Stimulated activated CD8-positive, alpha-beta memory T cell treated with anti-CD3 and anti-CD28 coated beads, Interleukin-4, amount 100 ng/mL, for 4 hours (primary cell): ENCODE measurements at places on chromosomes 12 and 14.

DNA sequence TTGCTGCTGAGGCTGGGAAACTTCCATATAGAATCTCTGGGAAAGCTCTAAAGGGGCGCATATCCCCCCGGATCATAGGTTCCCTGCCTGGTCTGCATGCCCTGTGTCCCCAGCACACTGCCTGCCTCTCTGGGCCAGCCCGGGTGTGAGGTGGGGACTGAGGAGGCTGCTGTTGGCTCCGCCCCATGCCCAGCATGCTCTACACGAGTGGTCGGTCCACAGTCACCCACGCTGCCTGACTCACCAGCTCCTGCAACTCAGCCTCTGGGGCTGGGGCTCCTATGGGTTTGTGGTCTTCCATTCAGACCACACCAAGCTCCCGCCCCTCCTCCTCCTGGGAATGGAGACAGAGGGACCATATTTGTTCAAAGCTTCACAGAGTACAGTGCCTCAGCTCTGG is 88.5 kb upstream of the ANO2 start:
- no peak for DNase-seq

GRCh38 chr12:121933522-121934308 is 15.3 kb downstream of the CFAP251 start:
- no peak for DNase-seq

DNA sequence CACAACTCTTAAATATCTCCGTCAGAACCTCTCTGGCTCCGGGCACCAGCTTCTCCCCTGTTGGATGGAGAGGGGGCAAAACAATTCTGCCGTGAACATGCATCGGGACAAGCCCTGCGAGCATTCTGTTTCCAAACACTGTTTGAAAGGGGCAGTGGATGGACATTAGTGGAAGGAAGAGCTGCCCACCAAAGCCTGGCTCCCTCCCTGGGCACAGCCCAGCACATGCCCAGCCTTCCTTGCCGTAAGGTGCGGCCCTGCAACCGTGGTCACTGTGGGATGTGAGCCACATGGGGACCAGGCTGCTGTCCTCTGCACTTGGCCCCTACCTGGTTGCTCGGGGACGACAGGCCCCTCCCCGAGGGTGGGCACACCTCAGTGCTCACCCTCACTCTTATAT is 54.0 kb downstream of the TRAFD1 start:
- DNase-seq: no peak

DNA sequence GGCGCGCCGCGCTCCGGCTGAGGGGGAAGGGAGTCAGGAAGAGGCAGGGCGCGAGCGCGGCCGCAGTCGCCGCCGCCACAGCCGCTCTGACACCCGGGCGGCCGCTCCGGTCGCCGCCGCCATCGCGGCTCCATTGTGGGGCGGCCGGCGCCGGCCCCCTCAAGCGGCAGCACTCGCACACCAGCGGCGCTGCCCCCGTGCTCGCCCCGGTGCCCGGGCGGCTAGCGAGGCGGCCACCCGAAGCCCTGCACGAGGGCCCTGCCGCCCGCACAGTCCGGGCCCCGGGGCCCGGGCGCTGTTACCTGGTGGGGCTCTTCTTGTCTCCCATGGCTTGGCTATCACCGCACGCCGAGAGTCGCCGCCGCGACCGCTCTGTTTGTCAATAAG is 202 bp downstream of the YAF2 start:
- DNase-seq: no peak

- DNase-seq: no peak
These were observed 27.0 kb downstream of the LRTM2 start for GRCh38 chr12:1847411-1847810.

DNA sequence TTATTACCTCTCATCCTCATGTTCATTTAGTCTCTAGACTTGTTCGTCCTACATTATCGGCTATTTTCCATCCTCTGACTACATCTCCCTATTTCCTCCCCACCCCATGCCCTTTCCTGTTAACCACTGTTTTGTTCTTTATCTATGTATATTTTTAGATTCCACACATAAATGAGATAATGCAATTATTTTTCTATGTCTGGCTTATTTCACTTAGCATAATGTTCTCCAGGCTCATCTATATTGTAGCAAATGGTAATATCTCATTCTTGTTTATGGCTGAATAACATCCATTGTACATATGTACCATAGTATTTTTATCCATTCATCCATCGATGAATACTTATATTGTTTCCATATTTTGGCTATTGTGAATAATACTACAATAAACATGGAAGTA is 84.6 kb upstream of the PTPRR start:
- no peak for DNase-seq

GRCh38 chr14:37745657-37746056 is 150.2 kb downstream of the TTC6 start:
- no peak for DNase-seq

GRCh38 chr12:32501835-32502333 is 102.5 kb downstream of the FGD4 start:
- DNase-seq: no peak

- no peak for DNase-seq
These were observed 6.4 kb downstream of the NFKBIA start for GRCh38 chr14:35398071-35398584.

DNA sequence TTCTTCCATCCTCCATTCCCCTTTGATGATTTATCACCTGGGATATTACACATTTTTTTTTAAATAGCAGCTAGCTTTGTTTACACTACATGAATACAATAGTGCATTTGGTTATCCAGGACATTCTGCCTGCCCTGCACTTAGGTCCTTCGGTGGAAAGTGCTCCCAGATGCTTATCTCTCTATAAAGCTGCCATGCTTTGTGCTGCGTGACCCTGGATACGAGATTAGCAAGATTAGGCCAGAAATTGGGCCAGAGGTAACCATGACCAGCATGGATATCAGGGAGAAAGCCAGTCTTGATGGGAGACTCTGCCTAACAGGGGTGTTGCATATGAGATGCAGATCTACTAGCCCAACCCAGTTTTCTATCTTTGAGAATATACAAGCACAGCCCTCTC is 12.1 kb upstream of the KRT83 start:
- DNase-seq: no peak

DNA sequence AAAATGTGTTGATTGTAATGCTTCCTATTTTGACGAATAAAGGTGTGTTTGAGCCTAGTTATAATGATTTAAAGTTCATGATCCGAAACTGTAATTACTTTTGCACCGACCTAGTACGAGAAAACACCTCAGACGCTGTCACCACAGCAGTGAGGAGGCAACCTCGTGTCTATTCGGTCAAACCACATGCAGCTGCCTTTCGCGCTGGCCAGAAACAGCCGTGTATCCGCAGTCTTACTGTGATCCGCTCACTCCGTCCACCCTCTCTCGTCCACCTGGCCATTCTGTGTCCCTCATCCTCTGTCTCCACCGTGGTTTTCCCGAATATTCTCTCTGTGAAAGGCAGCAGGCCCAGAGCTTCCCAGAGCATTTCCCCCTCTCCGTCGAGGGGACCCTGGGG is 67.1 kb downstream of the NOC4L start:
- DNase-seq: no peak

DNA sequence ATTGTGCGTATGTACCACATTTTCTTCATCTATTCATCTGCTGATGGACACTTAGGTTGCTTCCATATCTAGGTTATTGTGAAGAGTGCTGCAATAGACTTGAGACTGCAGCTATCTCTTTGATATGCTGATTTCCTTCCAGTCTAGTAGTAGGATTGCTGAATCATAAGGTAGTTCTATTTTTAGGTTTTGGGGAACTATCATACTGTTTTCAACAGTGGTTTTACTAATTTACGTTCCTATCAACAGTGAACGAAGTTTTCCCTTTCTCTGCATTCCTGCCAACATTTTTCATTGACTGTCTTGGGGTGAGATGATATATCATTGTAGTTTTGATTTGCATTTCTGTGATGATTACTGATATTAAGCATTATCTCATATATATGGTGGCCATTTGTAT is 482.2 kb downstream of the SLC16A7 start:
- no peak for DNase-seq

DNA sequence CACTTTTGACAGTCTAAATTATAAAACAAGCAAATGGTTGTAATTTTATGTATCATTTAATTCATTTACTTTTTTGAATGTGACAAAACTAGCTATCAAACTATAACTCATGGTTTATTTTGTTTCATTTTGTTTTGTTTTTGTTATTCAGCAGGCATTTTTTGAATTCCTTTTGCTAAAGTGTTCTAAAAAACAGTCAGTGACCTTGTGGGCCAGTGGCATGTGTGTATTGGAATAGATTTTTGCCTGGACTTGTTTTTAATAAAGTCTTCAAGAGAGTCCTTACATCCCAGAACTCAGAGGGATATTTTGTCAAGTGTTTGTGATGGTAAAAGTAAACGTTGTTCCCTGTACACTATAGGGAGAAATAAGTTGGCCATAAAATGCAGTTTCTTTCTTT is 369.7 kb upstream of the SYT1 start:
- no peak for DNase-seq

GRCh38 chr12:7868391-7868790 is 4.3 kb downstream of the SLC2A14 start:
- no peak for DNase-seq

GRCh38 chr14:68377459-68377858 is 415.4 kb downstream of the ZFP36L1 start:
- no peak for DNase-seq

- DNase-seq: no peak
These were observed 8.8 kb downstream of the TAMALIN start for GRCh38 chr12:52015532-52016041.

- no peak for DNase-seq
These were observed 4.0 kb downstream of the RBM19 start for GRCh38 chr12:113961921-113962710.

DNA sequence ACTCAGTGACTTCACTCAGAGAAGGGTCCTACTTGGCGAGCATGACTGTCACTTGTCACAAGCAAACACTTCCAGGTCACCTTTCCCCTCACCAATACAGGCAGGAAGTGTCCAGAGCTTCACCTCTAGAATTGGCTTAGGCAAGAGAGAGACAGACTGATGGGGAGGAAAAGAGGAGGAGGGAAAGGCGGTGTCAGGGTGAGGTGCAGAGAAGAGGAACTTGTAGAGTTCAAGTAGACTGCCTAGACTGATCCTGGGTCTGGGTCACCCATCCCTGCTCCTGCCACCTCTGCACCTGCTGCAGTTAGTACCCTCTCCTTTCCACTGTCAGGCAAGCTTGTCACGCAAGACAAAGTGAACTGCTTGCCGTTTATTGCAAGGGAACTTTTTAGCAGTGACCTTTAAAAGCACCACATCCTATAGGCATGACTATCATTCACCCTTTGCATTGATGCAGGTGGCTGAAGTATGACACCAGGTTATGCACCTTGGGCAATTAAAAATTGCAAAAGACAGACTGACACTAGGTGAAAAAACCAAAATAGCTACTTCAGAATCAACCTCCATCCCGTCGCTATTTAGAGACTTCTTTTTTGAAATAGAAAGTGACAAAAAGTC is 292.4 kb downstream of the SYT1 start:
- DNase-seq: no peak

DNA sequence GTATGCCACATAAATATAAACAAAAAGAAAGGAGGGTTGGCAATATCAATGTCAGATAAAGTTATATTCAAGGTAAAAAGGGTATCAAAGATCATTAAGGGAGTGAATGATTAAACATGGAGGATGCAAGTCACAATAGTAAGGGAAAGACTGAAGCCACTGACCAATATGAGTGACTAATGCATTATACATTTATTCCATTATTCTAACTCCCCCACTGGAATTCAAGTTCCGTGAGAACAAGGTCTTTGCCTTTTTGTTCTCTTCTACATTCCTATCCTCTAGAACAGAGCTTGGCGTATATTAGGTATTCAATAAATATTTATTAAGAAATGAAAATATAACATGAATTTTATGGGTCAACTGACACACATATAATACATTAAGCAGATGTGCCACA is 30.7 kb downstream of the MAP4K5 start:
- DNase-seq: no peak

DNA sequence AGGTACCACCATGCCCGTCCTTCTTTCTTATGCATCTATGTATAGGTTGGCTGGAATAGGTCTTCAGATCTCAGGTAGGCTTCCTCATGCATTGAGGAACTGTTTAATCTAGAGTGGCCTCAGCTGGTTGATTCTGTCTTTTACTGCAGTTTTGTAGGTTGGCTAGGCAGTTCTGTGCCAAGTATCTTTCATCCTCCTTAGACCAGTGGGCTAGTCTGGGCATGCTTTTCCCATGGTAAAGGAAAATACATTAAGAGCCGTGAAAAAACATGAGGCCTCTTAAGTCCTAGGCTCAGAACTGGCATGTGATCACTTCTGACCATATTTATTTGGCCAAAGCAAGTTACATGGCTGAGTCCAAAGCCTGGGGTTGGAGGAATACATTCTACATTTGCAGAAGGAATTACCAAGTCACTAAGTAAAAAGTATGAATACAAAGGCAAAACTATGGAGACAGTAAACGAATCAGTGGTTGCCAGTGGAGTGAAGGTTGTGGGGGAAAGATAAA is 137.3 kb downstream of the WIF1 start:
- no peak for DNase-seq

DNA sequence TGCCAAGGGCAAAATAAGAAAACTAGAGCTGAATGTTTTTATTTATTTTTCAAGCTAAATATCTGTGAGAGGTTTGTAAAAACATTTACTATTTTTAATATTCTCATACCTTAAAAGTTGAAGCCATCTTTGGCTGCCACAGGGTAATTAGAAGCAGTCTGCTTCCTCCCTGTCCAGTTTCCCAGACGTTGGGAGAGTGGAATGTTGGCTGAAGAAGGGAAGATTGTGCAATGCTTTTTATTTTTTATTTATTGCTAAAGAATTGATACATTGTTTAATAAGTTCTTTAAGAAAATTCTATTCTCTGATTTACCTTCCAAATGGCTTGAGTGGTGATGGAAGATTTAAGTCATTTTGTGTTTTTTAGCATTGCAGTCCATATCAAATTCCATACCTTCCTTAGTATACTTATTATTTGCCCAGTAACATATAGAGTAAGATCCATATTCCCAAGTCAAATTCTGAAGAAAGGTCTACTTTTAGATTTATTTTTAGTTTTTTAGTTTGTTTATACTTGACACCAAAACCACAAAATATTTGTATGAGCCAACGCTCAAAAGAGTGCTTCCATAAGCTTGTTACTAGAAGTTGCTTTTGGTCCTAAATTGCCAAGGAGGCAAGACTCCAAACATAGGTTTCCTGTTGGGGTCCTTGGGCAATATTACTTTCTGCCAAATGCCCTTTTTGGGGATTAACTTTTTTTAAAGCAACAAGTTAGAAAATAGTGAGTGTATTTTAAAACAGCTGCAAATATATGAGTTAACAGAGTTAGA is 124.0 kb upstream of the CPM start:
- no peak for DNase-seq

DNA sequence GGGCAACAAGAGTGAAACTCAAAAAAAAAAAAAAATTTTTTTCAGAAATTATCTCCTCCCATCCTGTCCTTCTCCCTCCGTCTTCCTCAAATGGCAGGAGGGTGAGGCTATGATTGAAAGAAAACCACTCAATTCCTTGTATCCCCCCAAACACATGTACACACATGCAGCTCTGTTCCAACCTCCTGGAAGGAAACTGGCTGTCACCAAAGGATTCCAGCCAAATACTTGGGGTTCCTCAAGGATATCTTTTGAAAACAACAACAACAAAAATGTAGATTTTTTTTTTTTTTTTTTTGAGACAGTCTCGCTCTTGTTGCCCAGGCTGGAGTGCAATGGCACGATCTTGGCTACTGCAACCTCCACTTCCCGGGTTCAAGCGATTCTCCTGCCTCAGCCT is 46.8 kb upstream of the VASH1 start:
- no peak for DNase-seq

GRCh38 chr12:33427071-33427470 is 12.5 kb downstream of the SYT10 start:
- no peak for DNase-seq

- DNase-seq: no peak
These were observed 17.2 kb downstream of the TTC9 start for GRCh38 chr14:70658899-70659298.

GRCh38 chr12:85531341-85531740 is 251.3 kb downstream of the ALX1 start:
- DNase-seq: no peak
